ENCODE measurements at places on chromosomes 6 and 20. TPM values are rescaled to one million over a fixed set of nuclear protein-coding genes. Genes with fewer than 3 reads are reported as not detected.

DNA sequence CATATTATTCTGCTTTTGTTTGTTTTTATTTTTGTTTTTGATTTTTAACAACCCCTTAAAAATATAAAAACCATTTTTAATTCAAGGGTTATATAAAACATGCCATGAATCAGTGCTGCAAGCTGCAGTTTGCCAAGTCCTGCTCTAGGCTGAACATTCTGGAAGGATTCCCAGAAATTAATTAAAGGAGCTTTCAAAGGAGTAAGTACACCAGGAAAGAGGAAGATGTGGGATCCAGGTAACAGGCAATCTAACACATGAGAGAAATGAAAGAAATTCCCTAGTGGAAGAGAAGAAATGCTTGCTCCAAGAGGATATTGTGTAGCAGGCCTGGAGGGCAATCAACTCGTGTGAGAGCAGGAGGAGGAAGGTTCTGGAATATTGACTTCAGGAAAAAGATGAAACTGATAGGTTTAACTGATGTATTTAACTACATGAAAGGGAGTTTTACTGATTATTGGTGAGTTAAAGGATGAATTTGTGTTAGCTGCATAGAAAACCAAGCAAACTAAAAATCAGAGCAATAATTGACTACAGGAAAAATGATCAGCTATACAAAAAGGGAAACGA lies 146.0 kb upstream of the PHACTR1 start:
- DNase-seq: no peak

GRCh38 chr6:12637960-12638641 lies 78.5 kb upstream of the PHACTR1 start:
- DNase-seq: peak; percentile 30

DNA sequence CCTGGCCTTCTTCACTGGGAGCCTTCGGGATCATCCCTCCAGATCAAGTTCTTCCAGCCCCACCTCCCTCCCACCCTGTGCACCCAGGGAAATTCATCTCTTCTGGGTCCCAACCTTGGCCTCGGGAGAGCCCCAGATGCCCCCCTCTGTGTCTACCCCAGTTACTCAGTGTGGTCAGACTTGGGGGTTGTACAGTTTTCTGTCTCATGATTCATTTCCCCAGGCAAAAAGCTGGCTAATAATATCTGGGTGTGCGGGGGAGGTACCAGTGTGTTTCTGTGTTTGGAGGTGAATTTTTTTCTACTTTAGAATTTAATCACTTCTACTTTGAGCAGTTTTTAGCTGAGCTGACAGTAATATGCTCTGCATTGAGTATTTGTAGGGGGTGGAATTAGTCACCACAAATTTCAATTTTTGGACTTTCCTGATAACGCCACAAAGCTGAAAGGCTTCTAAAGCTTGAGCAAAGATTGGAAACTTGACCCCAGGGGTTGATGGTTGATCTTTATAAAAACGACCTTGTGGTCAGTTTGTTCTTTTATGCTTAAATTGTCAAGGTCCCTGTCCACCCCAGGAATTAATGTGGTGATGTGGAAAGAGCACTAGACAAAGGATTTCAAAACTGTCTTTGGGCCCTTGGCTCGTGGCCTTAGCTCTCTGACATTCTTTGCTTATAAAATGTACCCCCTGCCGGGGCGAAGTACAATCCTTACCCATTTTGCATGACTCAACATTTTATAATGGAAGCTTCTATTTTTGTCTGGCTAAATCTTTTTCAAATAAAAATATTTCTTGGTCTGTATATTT lies 284.7 kb upstream of the TAB2 start:
- DNase-seq: no peak

Gene FERMT1
- 3.6 TPM for polyA plus RNA-seq

DNA sequence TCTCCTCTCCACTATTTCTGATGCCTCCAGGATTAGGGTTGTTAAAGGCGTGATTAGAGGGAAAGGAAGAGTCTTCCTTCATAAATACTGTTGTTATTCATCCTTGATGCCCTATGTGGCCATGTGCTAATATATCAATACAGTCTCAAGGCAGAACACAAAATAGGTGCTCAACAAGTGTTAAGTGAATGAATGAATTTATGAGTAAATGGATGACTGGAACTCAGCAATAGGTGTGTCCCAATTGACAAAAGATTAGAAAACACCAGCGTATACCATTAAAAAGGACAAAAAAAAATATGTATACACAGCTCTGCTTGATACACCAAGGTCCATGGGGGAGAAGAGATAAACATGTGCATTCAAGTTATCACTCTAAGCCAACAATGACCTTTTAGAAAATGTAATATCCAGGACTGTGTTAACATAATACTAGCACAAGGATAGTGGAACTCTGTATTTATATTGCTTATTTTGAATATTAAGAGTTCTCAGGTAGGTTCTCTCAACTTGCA lies 171.2 kb upstream of the MYLIP start:
- DNase-seq: no peak

DNA sequence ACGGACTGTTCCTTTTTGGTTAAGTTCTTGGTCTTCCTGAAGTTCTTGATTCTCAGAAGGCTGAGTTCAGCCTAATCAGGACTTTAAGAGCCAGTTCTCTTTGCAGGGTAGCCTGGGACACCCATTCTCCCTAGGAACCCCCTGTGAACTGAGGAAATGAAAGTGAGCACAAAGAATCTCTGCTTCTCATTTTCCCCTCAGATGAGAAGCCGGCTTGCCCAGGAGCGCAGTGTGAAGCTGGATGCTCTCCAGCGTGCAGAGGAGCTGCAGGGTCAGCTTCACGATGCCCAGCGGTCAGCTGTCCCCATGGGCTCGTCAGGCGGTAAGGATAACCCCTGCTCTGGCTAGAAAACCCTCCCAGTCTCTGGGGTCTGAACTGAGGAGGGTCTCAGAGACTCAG lies 34.0 kb downstream of the CD164 start:
- no peak for DNase-seq

GRCh38 chr6:139316622-139317317 lies 25.0 kb upstream of the TXLNB start:
- no peak for DNase-seq

Gene PSORS1C1
- 0.30 TPM for polyA plus RNA-seq

Gene ARMC12
- polyA plus RNA-seq: 0.87 TPM

DNA sequence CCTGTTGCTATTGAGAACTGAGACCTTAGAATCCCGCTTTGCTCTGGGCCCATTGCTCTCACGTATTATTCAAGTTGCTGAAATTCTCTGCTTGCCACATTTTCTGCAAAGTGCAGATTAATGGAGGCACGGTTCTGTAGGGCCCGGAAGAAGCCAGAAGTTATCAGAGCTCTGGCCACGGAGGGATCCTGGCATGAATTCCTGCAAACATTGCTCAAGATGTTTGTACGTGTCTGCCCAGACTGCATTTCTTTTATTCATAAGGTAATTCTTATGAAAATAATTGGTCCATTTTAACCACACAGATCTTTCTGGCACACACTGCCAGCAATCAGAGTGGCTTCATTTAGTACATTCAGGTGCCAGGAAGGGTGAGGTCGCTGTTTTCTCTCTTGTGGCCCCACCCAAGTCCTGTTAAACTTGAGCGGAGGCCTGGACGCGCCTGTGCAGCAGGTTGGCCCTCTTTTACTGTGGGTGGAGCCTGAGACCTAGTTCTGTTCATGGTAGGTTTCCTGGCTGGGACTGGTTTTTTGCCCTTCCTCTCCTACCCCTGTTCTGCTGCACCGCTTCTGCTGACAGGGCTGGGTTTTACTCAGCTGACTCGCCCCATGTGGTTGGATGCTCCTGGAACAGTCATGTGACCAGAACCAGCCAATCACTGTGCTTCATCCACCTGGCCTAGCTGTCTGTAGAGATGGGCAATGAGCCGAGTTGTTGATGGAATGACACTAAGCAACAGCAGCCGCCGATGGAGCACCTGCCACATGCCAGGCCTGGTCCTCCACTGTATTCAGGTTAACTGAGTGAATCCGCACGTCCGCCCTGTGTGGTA lies 230.2 kb downstream of the CDH4 start:
- no peak for DNase-seq

GRCh38 chr20:21801193-21801592 lies 95.7 kb downstream of the PAX1 start:
- DNase-seq: no peak

Gene SLC52A3
- 4.0 TPM for polyA plus RNA-seq

Gene MYBL2
- polyA plus RNA-seq: 22.9 TPM

GRCh38 chr6:2626401-2626800 lies 124.3 kb downstream of the MYLK4 start:
- DNase-seq: no peak

Gene BPIFA1
- not detected for polyA plus RNA-seq

Gene ZNF184
- 17.7 TPM for polyA plus RNA-seq

DNA sequence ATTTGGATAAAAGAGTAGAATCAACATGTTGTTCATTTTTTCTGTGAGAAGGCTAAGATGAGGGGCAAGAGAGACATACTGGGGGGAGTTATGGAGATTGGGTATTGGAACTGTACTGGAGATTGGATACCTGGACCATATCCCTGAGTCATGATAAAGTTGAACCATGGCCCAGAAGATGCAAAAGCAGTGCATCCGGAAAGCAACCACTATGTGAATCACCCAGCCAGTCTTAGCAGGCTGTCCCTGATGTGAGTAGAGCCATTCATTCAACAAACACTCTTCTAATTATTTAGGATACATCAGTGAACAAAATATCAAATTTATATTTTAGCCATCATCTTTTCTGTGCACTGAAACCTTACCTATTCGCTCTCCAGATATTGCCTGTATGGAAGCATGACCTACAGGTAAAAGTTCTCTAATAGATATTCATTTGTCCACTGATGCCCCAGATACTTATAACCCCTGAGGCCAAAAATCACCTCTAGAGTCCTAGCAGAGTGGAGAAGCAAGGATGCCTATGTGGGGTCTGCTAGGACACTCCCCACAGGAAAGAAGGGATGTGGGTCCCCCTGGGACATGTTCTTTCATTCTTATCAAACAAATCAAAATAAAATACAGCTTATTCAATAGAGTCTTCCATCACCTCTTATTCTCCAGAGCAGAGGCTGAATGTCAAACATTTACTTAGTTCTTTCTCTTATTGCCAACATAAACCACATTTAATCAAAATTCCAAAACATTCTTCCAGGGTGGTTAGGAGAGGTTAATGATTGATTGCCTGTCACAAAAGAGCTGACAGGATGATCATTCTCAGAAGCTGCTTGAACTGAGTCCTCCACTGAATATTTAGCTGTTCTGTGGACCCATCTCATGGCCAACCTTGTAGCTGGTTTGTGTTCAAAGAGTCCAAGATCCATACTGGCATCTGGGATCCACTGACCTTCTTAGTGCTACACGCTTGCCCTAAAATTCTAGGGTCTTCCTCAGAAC lies 37.0 kb upstream of the PKHD1 start:
- DNase-seq: peak; percentile 44

DNA sequence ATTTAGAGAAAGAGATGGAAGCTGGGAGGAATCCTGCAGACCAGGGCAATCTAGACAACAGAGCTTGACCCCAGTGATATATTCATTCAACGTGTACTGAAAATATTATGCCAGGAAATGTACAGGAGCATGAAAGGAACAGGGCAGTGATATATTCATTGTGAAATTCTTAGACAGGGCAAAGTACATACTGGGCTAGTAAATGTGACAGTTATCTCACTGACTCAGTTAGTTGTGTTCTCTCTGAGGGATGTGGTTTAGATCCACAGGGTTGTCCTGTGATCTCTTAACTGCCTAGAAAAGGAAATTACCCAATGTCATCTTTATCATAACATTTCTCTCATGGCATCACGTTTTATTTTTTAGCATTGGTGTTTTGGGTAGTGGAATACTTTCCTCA lies 891.3 kb downstream of the EYS start:
- no peak for DNase-seq

GRCh38 chr20:43265449-43265848 lies 75.7 kb upstream of the PTPRT start:
- DNase-seq: no peak

Gene RAD21L1
- polyA plus RNA-seq: not detected

- no peak for DNase-seq
These were observed 164.2 kb downstream of the NFATC2 start for GRCh38 chr20:51378171-51378928.

Gene COX4I2
- polyA plus RNA-seq: 2.8 TPM

- no peak for DNase-seq
These were observed 735 bp downstream of the FAM135A start for GRCh38 chr6:70413992-70414494.

Gene LST1
- polyA plus RNA-seq: 4.4 TPM

DNA sequence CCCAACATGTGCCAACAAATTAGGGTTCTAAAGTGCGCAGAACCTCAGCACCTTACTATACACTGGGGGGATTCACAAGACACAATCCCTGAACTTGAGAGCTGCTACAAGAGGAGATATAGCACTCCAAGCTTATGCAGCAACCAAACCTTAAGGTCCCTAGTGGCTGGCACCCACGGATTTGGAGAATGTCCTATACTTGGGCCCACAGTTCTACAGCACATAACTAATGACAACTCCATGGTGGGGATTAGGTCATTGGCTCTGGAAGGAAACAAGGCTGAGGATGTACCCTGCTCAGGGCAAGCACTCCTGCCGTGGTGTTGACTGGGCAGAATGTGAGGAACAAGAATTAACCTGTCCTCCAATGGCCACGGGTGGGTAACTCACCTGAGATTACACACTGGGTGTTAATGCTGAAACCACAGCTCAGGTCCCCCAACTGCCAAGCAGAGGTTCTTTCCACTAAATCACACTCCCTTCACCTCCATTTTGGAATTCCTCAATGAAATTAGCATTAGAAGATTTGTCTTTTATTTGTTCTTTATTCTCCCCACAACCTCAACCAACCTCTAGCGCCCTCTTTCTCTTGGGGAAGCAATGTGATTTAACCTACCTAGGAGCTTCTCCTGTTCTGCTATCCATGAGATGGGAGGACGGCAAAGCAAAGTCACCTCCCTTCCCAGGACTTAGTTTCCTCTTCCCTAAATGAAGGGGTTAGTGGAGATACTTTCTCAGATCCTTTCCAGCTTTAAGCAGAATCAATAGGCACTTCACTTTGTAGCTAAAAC lies 32.0 kb downstream of the TRERF1 start:
- DNase-seq: no peak

DNA sequence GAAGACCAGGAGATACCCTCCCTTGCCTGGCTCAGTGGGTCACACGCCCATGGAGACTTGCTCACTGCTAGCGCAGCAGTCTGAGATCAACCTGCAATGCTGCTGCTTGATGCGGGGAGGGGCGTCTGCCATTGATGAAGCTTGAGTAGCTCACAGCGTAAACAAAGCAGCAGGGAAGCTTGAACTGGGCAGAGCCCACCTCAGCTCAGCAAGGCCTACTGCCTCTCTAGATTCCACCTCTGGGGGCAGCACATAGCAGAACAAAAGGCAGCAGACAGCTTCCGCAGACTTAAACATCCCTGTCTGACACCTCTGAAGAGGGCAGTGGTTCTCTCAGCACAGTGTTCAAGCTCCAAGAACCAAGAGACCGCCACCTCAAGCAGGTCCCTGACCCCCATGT lies 271.3 kb downstream of the ESR1 start:
- no peak for DNase-seq

GRCh38 chr6:156057869-156058268 lies 602.2 kb upstream of the NOX3 start:
- DNase-seq: no peak
